MM.1S (cell line): ENCODE measurements at places on chromosomes 5 and 9.
A peak's percentile ranks its signal among the peaks of the same experiment; 100 is the strongest.

DNA sequence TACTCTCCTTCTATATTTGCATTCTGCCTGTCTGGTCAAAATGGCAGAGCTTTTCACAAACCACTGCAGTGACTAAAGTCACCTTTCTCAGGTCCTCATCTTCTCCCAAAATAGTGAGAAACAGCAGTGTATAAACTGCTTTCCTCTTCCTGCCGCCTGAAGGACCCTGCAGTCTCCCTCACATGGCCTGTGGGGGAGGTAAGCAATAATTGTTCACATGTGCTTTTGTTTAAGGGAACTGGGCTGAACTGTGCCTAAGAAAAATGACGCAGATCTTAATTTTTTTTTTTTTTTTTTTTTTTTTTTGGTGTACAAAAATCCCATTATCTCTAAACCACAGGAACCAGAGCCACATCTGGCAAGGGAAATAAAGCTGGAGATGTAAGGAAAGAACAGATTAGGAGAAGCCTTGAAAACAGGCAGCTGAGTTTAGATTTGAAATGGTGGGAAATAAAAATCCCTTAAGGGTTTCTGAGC lies 131.7 kb upstream of the VLDLR start:
- no peaks in the 10 kb centered on the region for H3K36me3 ChIP-seq
- H3K27ac ChIP-seq, result no peak overlapping the region
- H3K4me3 ChIP-seq, result no peak overlapping the region
- DNase-seq, result no peak

DNA sequence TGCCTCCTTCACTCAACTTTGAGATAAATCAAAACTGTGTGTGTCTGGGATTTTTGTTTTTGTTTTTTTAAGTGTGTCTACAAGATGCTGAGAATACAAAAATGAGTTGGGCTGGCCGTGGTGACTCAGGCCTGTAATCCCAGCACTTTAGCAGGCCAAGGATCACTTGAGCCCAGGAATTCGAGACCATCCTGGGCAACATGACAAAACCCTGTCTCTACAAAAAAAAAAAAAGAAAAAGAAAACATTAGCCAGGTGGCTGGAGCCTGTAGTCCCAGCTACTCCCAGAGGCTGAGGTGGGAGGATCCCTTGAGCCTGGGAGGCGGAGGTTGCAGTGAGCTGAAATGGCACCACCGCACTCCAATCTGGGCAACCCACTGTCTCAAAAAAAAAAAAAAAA lies 21.0 kb downstream of the HNRNPK start:
- H3K4me3 ChIP-seq, result no peak overlapping the region
- H3K27ac ChIP-seq, result no peak overlapping the region
- H3K36me3 ChIP-seq, result no peaks in the 10 kb centered on the region
- no peak for DNase-seq
- H3K27me3 ChIP-seq, result no peaks in the 10 kb centered on the region
- no peaks in the 10 kb centered on the region for H3K4me1 ChIP-seq

GRCh38 chr5:154332451-154332850 lies 113.3 kb upstream of the SAP30L start:
- 0 out of 2 replicates have a peak, but pooled peaks cover 5% of the 10 kb centered on the region for H3K4me1 ChIP-seq
- DNase-seq, result no peak
- no peaks in the 10 kb centered on the region; the same call in 1 of the 2 replicates for H3K36me3 ChIP-seq

DNA sequence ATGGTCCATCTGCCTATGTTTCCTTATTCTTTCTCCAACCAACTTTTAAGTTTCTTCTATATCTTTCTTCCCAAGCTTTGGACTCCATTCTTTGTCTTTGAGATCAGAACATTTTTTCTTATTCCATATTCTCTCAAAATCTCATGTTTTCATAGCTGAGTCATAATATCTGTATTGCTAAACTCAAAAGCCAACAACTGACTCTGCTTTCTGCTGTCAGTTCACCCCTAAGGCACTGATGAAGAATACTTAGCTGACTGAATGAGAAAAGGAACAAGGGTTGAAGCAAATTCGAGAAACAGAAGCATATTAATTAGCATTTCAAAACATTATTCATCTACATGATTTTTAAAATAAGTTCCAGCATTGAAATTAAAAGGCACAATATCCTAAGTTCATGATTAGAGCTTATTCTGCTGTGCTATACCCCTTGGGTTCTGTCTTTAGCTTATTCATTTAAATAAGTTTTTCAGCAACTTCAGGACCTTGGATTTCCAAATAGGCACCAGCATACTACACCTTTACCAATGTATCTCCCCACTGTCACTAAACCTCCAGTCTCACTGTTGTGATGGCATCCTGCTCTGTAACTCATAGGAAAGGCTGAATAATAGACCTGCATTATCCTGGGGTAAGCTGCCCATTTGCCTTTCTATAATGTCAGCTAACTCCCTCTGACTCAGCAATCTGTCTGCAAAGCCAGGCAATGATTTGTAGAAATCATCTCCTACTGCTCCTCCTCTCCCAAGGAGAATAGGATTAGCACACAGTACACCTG lies 49.9 kb upstream of the C5orf46 start:
- no peak overlapping the region for H3K4me3 ChIP-seq
- no peaks in the 10 kb centered on the region for H3K4me1 ChIP-seq
- H3K36me3 ChIP-seq, result no peaks in the 10 kb centered on the region
- no peaks in the 10 kb centered on the region for H3K27me3 ChIP-seq
- no peak overlapping the region for H3K27ac ChIP-seq

GRCh38 chr5:25568989-25569625 lies 924.3 kb upstream of the CDH10 start:
- no peaks in the 10 kb centered on the region for H3K36me3 ChIP-seq
- no peaks in the 10 kb centered on the region for H3K4me1 ChIP-seq
- no peaks in the 10 kb centered on the region for H3K27me3 ChIP-seq
- H3K27ac ChIP-seq, result no peak overlapping the region
- no peak for DNase-seq
- H3K4me3 ChIP-seq, result no peak overlapping the region

- H3K27ac ChIP-seq, result no peak overlapping the region
- H3K27me3 ChIP-seq, result no peaks in the 10 kb centered on the region
- no peaks in the 10 kb centered on the region for H3K36me3 ChIP-seq
Observed at GRCh38 chr9:84121991-84122523, 141.5 kb downstream of the RMI1 start.

DNA sequence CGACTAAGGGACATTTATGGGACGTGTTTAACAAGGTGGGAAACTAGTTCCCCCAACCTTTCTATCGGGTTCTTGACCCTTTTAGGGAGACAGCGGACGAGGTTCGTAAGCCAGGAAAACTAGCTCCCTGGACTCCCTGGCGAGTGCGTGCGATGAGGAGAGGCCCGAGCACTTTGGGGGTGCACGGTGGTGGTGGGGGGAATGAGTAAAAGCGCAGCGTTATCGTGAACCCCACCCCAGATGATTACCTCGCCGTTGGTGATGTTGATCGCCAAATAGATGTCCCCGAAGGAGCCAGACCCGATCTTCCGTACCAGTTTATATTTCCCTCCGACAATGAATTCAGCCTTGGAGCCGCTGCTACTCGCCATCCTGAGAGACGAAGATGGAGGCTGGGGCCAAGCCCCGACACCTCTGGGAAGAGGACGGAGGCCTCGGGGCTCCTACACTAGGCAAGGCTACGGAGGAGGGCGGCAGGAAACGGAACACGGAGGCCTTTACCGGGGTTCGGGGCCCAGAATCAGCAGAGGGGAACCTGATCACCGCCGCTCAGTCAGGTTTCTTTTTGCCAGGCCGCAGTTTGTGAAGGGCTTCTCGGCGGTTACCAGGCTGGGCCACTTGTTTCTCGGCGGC lies 529 bp downstream of the CSNK1A1 start:
- no peaks in the 10 kb centered on the region for H3K27me3 ChIP-seq
- H3K27ac ChIP-seq, result peak overlapping the region; percentile 86
- peak; percentile 30 for DNase-seq

GRCh38 chr9:18061332-18061731 lies 412.6 kb upstream of the ADAMTSL1 start:
- no peaks in the 10 kb centered on the region for H3K36me3 ChIP-seq
- no peak overlapping the region for H3K4me3 ChIP-seq
- no peak overlapping the region for H3K27ac ChIP-seq

- no peak for DNase-seq
- H3K4me3 ChIP-seq, result no peak overlapping the region
- H3K27me3 ChIP-seq, result no peaks in the 10 kb centered on the region
- no peaks in the 10 kb centered on the region for H3K36me3 ChIP-seq
Observed at GRCh38 chr5:61176631-61177030, 14.4 kb upstream of the SMIM15 start.

GRCh38 chr5:171521679-171522078 lies 102.2 kb downstream of the FGF18 start:
- H3K4me1 ChIP-seq, result no peaks in the 10 kb centered on the region
- H3K36me3 ChIP-seq, result no peaks in the 10 kb centered on the region
- H3K4me3 ChIP-seq, result no peak overlapping the region
- H3K27ac ChIP-seq, result no peak overlapping the region

GRCh38 chr5:146667633-146668272 lies 151.8 kb upstream of the GPR151 start:
- no peak for DNase-seq
- no peaks in the 10 kb centered on the region for H3K4me1 ChIP-seq
- no peaks in the 10 kb centered on the region for H3K27me3 ChIP-seq
- H3K27ac ChIP-seq, result no peak overlapping the region
- H3K4me3 ChIP-seq, result no peak overlapping the region

- H3K4me1 ChIP-seq, result no peaks in the 10 kb centered on the region
- DNase-seq, result no peak
- no peaks in the 10 kb centered on the region for H3K27me3 ChIP-seq
- H3K4me3 ChIP-seq, result no peak overlapping the region
- H3K27ac ChIP-seq, result no peak overlapping the region
- H3K36me3 ChIP-seq, result no peaks in the 10 kb centered on the region
Observed at GRCh38 chr5:16147179-16147900, 32.3 kb downstream of the MARCHF11 start.

- H3K27ac ChIP-seq, result no peak overlapping the region
- no peak overlapping the region for H3K4me3 ChIP-seq
- H3K36me3 ChIP-seq, result no peaks in the 10 kb centered on the region
- no peak for DNase-seq
Observed at GRCh38 chr5:31827867-31828266, 188.9 kb downstream of the PDZD2 start.

DNA sequence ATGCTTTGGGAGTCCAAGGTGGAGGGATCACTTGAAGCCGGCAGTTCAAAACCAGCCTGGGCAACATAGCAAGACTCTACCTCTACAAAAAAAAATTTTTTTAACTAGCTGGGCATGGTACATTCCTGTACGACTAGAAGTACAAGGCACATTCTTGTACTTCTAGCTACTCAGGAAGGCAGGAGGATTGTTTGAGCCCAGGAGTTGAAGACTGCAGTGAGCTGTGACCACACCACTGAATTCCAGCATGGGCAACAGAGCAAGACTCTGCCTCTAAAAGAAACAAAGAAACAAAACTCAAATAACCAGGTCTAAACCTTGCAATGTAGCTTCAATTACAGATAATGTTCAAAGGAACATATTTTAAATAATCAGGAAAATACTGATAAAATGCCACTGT lies 56.2 kb downstream of the SSBP2 start:
- no peak for DNase-seq
- H3K4me1 ChIP-seq, result no peaks in the 10 kb centered on the region
- no peaks in the 10 kb centered on the region for H3K36me3 ChIP-seq

DNA sequence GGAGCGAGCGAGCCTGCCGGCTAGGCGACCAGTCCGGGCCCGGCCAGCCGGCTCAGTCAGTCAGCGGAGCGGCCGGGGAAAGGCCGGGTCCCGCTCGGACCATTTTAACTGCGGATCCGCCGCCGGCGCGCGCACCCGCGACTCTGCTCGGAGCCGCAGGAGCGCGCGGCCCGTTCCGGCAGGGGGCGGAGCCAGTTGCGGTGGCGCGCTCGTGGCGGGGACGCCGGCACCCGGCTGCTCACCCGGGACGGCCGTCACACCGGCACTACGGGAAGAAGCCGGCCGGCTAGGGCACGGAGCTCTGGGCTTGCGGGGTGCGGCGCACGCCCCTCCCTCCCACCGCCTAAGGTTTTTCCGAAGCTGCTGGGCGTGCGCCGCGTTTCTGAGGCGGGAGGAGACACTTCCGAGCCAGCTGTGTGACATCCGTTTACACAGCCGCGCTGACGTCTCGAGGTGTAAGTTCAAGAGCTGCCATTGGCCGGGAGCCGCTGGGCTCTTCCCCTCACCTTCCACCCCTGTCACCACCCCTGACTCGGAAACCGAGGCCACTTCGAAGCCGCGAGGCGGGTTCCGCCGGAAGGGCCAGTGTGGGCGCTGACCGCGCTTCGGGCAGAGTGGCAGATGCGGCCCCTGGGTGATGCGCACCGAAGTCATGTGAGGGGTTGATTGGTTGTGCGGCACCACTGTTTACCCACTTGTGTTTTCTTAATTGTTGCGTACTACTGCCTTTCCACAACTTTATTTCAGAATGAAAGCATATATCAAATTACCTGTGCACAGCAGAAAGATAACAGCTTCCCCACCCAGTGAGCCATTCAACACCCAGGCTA lies at the start of gene FBXL17:
TSS of gene FBXL17 (minus strand) at position 145 of the 830 bp plus-strand sequence.
- H3K4me3 ChIP-seq, result peak within 1 kb of the TSS; percentile 70
- peaks cover 7% of the 10 kb centered on the region; the same call in 1 of the 2 replicates for H3K4me1 ChIP-seq
- no peaks in the 10 kb centered on the region for H3K36me3 ChIP-seq
- peak within 1 kb of the TSS; percentile 92 for H3K27ac ChIP-seq

GRCh38 chr9:34547960-34548611 lies 25.3 kb upstream of the ENHO start:
- H3K4me1 ChIP-seq, result no peaks in the 10 kb centered on the region
- no peak overlapping the region for H3K27ac ChIP-seq
- peak; percentile 33 for DNase-seq
- H3K27me3 ChIP-seq, result peaks cover 40% of the 10 kb centered on the region

GRCh38 chr5:138552657-138553056 lies 9.6 kb upstream of the ETF1 start:
- H3K4me3 ChIP-seq, result no peak overlapping the region
- peaks cover 16% of the 10 kb centered on the region for H3K36me3 ChIP-seq
- H3K27me3 ChIP-seq, result no peaks in the 10 kb centered on the region

DNA sequence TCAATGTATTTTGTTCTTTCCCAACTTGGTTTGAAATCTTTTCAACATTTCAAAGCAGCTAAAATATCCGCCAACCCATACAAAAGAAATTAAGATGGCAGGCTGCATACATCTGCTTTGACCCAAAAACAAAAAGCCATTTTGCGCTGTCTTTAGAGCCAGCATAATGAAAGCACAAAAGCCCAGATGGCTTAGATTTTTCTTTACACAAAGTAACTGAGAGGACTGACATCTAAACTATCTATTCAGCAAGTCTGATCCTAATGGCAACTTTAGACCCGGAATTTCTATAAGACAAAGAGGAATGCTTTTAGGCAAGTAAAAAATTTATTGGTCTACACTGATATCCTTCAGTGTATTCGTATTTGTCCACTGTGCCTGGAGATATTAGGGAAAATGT lies 86.3 kb downstream of the MYO10 start:
- no peaks in the 10 kb centered on the region for H3K27me3 ChIP-seq
- no peak overlapping the region for H3K4me3 ChIP-seq
- no peaks in the 10 kb centered on the region for H3K36me3 ChIP-seq
- H3K4me1 ChIP-seq, result no peaks in the 10 kb centered on the region
- H3K27ac ChIP-seq, result no peak overlapping the region
